Thyroid gland (tissue), 4 donors: ENCODE measurements at places on chromosomes 5 and 9. TPM values are rescaled to one million over a fixed set of nuclear protein-coding genes. Genes with fewer than 3 reads are reported as not detected.

DNA sequence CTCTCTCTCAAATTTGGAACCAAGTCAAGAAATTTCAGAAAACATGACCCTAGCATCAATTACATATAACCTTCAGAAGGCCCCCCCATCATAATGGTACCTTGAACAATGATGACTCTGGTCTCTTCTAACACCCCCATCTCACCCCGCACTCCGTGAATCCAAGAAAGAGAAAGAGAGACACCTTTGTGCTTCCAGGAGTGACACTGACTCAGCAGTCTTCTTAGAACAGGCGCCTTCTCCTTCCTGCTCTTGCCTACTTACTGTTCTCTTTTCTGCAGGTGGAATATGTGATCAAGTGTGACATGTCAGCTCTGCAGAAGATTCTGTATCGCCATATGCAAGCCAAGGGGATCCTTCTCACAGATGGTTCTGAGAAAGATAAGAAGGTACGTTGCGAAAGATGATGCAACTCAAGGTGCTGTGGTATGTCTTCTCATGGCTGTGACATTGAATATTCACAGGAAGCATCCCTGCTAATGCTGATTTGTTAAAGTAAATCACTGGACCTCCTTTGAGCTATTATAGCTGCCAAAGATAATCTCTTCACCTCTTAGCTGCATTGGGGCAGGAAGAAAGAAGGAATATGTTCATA lies 81.3 kb downstream of the SMARCA2 start:
- peaks cover 21% of the 10 kb centered on the region for H3K36me3 ChIP-seq
- H3K4me3 ChIP-seq = no peak overlapping the region
- no peaks in the 10 kb centered on the region for H3K27me3 ChIP-seq
- H3K27ac ChIP-seq = no peak overlapping the region
- no peak for DNase-seq
- H3K4me1 ChIP-seq = peaks cover 8% of the 10 kb centered on the region

DNA sequence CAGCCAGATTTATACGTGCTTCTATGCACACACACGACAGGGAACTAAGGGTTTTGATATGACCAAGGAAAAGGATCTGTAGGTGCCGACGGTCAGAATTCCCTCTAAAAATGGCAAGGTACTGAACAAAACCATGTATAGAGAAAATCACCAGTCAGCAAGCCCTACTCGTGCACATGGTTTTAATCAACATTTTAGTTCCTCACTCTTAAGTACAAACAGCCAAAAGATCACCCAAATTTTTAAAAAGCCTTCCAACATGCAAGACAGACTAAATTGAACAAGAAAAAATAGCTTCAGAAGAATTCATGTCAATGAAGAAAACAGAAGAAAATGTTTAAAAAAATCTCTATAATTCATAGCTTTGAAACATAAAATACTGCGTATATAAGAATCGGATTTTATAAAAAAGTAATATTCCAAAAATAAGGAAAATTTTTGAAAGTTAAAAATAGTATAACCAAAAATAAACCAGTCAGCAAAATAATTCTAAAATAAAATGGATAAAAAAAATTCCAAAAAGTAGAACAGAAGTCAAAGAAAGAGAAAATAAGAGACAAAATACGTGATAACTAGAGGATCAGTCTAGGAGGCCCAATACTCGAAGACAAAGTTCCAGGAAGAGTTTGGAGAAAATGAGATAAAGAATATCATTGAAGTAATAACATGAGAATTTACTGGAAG lies 43.0 kb upstream of the KCNV2 start:
- no peak for DNase-seq
- no peak overlapping the region for H3K4me3 ChIP-seq
- H3K27me3 ChIP-seq = no peaks in the 10 kb centered on the region
- H3K27ac ChIP-seq = no peak overlapping the region
- no peaks in the 10 kb centered on the region for H3K4me1 ChIP-seq

GRCh38 chr9:105639936-105640335 lies 22.3 kb upstream of the TAL2 start:
- H3K36me3 ChIP-seq = peaks cover 5% of the 10 kb centered on the region
- H3K4me3 ChIP-seq = no peak overlapping the region
- H3K27ac ChIP-seq = no peak overlapping the region
- no peaks in the 10 kb centered on the region for H3K27me3 ChIP-seq
- no peak for DNase-seq
- no peaks in the 10 kb centered on the region for H3K4me1 ChIP-seq

GRCh38 chr5:132733499-132734148 lies 3.7 kb downstream of the KIF3A start:
- no peak for DNase-seq
- H3K27me3 ChIP-seq = no peaks in the 10 kb centered on the region
- H3K27ac ChIP-seq = no peak overlapping the region
- no peaks in the 10 kb centered on the region for H3K36me3 ChIP-seq
- peaks cover 4% of the 10 kb centered on the region for H3K4me1 ChIP-seq

DNA sequence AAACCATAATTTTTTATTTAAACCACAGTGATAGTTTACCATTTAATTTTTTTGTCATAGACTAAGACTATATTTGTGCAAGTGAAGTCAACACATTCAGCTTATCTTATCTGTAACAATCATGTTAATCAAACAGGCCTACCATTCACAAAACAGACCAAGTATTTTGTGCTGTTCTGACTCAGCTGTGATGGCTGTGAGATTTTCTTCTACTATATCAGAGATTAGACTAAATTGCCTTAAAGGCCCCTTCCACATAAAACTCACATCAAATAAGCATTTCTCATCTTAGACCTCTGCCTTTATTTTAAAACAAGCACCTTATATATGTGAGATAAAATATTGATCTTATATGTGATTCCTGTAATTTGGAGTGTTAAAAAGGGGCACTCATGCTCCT lies 13.4 kb downstream of the CCDC152 start:
- H3K27ac ChIP-seq = no peak overlapping the region
- no peaks in the 10 kb centered on the region for H3K4me1 ChIP-seq
- no peaks in the 10 kb centered on the region for H3K36me3 ChIP-seq
- no peak overlapping the region for H3K4me3 ChIP-seq

MAMDC2 gene
- total RNA-seq = 19.6 TPM

FBXO4 gene
- 22.7 TPM for total RNA-seq
